Naive thymus-derived CD8-positive, alpha-beta T cell (primary cell): ENCODE measurements at places on chromosomes 4 and X.
A peak's percentile ranks its signal among the peaks of the same experiment; 100 is the strongest.

DNA sequence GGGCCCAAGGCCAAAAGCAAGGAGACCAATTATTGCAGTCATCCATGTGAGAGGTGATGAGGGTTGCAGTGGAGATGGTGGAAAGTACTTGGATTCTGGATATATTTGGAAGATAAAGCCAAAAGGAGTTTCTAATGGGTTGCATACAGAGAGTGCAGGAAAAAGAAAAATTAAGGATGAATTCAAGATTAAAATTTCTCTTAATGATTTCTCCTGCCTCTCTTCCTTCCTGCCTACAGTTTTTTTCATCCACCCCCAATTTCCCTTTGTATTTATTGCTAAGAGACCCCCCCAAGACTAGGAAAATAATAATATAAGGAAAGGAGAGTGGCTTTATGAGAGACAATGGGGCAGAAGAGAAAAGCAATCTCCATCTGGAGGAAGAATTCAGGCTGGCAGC lies 8.6 kb upstream of the FGF5 start:
- DNase-seq: no peak

GRCh38 chr4:35253331-35253730 lies 991.0 kb downstream of the ARAP2 start:
- DNase-seq: no peak

DNA sequence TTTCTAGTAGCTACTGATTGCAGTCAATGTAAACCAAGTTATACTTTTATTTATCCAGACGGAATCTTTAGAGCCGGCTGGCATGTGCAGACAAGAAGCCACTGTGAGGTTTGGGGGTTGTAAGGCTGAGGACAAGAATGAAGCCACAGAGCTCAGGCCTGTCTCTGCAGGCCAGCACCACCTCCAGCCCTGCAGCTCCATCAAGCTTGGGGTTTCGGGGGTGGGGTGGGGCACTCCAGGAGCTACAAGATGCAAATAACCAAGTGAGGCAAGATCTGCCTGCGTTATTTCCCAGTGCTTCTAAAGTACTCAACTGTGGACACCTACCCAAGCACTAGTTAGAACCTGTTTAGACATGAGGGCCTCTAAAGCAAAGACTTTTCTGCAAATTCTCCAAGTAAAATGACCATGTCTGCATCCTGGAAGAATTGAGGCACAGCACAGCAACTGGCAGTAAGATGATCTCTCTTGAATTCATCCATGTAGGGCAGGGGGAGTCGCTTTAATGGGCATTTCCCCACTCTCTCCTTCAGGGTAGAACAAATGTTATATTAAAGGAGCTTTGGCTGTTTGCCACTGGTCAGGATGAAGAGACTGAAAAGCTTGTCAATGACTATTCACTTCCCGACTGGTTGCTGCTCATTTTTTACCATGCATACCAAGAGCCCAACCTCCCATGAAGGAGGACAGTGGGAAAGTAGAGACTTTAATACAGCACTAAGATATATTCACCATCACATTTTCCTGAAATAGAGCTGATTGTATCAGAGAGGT lies 222.5 kb downstream of the MGST2 start:
- no peak for DNase-seq

DNA sequence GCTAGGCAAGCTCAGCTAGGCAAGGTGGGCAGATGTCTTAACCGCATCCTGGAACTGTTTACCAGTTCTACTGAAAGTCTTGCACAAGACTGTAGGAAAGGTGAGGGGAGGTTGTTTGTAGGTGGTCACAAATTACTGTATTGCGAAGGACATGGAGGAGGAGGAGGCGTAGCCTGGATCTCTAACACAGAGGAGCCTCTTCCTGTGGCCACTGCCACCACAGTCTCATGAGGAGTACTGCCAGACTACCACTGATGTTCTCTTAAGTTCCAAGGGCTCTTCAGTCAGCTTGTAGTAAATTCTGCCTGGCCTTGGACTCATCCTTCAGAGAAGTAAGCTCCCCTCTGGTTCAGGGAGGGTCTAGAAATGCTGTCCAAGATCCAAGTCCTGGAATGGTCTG lies 258.6 kb downstream of the FAT4 start:
- no peak for DNase-seq

DNA sequence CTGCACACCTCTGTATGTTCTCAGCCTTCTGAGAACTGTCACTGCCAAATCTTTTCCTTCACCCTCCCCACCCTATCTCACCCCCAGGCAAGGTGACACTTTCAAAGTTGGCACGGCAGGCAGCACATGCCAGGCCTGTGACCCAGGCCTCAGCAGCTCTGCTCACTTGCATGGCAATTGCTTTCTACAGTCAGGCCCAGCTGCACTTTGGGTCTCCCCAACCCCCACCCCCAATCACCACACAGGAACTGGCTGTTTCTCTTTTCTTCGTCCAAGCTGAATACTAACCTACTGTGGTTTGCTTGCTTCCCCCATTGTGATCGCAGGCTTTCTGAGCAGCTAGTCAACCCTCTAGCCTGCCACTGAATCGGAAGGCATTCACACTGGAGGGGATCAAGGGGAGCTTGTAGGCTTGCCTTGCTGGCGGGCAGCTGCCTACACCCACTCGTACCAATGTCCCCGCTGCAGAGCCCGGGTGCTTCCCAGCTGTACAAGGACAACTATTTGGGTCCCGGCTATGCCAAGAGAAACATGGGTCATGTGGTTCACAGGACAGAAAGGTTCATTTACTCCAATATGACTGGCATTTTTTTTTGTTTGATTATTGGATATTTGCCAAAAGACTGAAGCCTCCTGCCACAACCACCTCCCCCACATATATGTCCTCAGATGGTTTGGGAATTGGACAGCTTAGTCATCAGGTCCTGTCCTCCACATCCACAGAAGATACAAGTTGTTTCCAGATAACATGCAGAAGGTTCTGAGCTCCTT lies 28.1 kb downstream of the SLC25A43 start:
- peak; percentile 60 for DNase-seq

GRCh38 chr4:79498282-79498681 lies 90.3 kb upstream of the GK2 start:
- no peak for DNase-seq
